ENCODE measurements at places on chromosomes 4 and X.

- DNase-seq, result no peak
These were observed 42.8 kb upstream of the CHRNA9 start for GRCh38 chr4:40292313-40292759.

DNA sequence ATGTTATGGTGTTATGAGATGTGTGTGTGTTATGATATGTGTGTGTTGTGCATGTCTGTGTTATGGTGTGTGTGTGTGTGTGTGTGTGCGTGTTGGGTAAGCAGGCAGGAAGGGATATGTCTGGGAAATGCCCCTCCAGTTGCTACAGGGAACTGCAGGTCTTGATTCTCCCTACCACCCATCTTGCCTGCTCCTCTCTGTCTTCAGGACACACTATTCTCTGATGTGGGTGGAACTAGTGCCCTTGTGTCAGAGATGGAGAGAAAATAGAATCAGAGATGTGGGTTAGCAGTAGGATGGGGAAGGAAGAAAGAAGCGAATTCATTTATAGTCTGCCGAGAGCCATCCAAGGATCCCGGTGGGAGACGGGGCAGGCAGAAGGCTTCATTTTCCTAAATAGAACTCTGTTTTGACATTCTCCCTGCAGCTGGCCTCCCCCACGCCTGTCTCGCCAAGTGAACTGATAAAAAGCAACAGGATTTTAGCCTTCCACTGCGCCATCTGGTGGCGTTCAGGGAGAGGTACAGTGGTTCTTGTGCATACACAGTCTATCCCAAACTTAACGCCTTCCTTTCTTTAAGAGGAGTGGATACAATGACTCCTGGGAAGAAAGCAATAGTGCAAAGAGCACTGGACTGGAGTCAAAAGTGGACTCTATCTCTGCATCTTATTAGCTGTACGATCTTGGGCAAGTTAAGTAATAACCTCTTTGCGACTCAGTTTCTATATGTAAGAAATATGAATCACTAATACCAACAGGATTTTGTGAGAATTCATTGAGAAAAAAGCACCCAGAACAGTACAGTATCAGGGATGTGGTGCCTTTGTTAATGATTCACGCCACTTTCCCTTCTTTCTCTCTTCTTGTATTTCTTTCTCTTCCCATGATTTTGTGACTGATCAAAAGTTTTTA is 14.1 kb upstream of the MGST2 start:
- DNase-seq, result peak; percentile 61

GRCh38 chr4:124414276-124415040 is 298.1 kb downstream of the ANKRD50 start:
- DNase-seq, result no peak

GRCh38 chr4:162732876-162733275 is 433.8 kb downstream of the NAF1 start:
- no peak for DNase-seq

GRCh38 chrX:95055991-95056390 is 1382.0 kb downstream of the FAM133A start:
- no peak for DNase-seq

GRCh38 chr4:3436798-3437581 is 4.8 kb upstream of the HGFAC start:
- no peak for DNase-seq

DNA sequence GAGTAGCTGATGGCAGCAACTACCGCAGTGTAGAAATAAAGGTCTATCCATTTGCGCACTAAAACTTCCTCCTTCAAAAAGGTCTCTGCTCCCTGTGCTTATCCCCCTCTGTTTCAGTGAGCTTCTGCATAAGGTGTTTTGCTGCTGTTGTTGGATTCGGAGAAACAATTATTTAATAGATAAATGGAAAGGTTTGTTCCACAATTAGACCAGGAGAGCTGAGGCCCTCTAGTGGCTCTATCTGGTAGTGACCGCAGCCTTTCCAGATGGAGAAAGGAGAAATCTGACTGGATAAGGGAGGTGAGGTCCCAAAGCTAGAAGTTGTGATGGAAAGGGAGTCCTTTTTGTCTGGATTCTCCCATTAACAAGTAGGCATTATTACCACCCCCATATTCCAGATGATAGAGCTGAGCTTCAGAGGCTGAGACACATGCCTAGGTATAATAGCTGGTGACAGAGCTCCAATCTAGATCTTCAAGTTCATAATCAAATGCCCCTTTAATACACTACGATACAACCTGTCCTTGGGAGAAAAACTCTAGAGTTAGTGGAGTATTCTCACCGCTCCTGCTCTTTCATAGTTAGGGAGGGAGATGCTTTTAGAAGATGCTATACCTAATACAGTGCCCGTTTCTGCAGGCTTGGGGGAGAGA is 5.1 kb upstream of the GABRQ start:
- no peak for DNase-seq

- no peak for DNase-seq
These were observed 404.7 kb downstream of the NAF1 start for GRCh38 chr4:162761965-162762364.

DNA sequence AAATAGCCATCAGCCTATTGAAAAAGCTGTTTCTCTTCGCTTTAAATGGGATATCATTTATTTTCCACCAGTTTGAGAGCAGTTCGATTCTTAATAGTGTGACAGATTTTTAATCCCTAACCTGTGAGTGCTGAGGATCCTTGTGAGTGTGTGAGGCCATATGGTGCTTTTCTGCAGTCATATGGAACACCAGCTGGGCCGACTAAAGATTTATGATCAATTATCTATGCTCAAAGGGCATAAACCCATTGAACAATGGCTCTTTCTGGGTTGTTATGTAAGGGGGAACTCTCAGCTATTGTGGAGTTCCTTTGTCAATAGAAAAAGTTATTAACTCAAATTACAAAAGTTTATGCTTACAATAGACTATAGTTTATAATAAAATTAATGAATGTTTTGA is 1003.6 kb downstream of the FAT4 start:
- no peak for DNase-seq

GRCh38 chrX:10390187-10390586 is 230.2 kb downstream of the MID1 start:
- no peak for DNase-seq

GRCh38 chrX:63426519-63426918 is 75.4 kb upstream of the SPIN4 start:
- DNase-seq, result no peak

DNA sequence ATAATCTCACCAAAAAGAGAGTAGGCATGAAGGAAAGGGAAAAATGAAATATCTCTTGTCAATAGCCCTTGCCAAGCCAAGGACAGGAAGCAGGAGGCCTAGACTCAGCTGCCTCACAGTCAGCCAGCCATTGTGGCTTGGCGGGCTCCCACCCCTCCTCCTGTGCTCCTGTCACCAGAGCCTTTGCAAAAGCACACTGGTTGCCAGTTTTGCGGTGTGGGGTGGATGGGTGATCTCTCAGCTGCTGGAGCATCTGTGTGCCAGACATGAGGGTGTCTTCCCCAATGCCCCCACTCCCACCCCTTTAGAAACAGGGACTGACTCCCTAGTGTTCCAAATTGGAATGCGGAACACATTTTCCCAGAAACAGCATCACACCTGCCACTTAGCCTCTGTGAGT is 26.1 kb downstream of the ARHGEF6 start:
- peak; percentile 8 for DNase-seq

DNA sequence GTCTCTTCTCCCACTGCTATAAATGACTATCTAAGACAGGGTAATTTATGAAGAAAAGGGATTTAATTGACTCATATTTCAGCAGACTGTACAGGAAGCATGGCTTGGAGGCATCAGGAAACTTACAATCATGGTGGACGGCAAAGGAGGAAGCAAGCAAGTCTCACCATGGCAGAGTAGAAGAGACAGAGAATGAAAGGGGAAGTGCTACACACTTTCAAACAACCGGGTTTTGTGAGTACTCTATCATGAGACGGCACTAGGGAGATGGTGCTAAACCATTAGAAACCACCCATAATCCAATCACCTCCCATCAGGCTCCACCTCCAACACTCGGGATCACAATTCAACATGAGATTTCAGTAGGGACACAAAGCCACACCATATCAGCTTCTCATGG is 11.1 kb downstream of the UBE2NL start:
- DNase-seq, result no peak

DNA sequence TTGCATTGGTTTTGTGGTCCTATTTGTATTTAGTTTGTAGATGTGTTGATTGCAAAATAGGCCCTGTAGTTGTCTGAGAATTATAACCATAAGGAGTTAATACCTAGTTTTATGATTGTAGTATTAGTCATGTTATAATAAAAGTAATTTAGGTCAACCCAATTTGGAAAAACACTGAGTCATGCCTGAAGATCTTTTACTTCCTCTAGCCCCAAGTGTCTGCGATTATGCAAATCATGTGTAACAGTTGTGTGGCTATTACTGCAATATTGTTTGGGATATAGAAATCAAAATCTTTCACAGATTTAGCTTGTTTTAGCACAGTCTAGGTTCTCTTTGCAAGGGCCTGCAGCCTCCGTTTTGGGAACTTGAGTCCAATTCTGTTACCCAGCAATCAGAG is 12.6 kb downstream of the SRD5A3 start:
- no peak for DNase-seq

DNA sequence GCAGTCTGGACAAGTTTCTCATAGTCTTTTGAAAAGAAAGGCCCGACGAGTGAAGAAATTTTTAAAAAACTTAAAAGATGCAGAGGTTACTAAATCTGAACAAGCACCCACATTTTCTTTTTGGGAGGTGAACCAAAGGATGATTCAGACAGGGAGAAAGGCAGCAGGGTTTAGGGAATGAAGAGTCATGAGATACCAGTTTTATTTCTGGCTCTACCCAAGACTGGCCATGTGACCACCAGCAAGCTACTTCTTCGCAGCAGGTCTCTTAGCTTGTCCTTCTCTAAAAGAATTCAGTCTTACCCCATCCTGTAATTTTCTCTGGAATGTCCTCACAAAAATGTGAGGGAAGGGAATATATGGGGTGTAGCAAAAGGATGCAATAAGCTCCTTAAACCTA is 37.6 kb downstream of the AMOT start:
- no peak for DNase-seq

- DNase-seq, result no peak
These were observed 96.0 kb downstream of the WFS1 start for GRCh38 chr4:6365545-6366086.

DNA sequence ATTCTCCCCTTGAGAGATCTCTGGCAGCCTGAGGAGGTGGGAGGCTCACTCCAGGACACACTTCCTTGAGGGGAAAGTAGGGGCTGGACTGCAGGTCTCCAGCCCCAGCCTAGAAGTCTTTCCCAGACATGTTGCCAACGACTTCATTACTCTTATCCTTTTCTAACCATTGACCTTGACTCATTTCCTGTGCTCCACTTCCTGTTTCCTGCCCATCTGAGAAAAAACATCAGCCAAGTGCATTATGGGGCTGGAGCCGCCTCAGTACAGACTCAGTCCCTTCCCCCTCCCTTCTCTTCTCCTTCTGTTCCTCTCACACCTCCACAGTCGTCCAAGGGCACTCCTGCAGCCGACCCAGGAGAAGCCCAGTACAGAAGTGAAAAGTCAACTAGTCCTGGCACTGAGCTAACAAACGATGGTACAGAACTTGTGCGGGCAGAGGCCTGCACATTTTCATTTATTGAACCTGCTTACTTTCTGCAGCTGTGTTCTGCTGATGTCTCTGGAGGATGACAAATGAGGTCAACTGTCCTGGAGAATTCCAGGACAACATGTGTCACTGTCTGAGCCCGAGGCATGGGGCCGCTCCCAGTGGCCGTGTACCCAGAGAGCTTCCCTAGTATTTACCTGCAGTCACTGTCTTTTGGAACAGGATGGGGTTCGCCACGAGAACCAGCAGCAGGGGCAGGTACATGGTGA is 20.1 kb downstream of the GPR143 start:
- no peak for DNase-seq
